ENCODE measurements at places on chromosomes 16 and 17.

GRCh38 chr16:555528-556473 is 4.4 kb upstream of the PRR35 start:
- DNase-seq = no peak

DNA sequence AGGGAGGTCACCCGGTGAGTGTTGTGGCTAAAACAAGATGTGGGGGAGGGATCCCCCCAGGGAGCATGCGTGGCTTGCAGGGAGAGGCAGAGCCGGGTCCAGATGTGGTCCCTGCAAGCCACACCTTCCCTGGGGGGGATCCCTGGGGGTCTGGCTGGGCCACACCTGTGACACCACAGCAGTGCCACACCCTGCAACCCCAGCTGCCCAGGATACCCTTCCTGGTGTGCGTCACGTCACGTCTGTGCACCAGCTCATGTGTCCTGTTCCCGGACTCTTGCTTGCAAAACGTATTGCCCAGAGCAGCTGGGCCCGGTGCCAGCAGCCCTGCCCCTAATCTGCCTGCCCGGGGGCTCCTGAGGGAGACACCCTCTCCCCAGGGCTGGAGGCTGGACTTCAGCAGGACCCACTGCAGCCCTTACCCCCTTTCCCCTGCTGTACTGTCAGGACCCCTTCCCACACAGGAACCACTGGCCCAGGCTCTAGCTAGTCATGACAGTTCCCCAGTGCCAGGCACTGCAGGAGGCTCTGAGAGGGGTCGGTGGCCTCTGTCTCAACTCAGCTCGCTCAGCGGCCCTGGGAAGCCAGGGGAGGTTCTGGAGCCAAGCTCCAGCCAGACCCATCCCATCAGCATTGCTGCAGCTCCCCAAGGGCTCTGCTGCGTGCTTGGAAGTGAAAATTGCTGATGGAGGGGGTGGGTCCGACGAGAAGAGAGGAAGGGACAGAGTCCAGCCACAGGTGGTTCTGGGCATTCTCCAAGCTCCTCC is 25.8 kb upstream of the ACSF3 start:
- no peak for DNase-seq

GRCh38 chr17:28381141-28381825 is 9.8 kb downstream of the SARM1 start:
- no peak for DNase-seq

GRCh38 chr16:500709-501108 is 26.8 kb upstream of the CAPN15 start:
- DNase-seq = no peak

DNA sequence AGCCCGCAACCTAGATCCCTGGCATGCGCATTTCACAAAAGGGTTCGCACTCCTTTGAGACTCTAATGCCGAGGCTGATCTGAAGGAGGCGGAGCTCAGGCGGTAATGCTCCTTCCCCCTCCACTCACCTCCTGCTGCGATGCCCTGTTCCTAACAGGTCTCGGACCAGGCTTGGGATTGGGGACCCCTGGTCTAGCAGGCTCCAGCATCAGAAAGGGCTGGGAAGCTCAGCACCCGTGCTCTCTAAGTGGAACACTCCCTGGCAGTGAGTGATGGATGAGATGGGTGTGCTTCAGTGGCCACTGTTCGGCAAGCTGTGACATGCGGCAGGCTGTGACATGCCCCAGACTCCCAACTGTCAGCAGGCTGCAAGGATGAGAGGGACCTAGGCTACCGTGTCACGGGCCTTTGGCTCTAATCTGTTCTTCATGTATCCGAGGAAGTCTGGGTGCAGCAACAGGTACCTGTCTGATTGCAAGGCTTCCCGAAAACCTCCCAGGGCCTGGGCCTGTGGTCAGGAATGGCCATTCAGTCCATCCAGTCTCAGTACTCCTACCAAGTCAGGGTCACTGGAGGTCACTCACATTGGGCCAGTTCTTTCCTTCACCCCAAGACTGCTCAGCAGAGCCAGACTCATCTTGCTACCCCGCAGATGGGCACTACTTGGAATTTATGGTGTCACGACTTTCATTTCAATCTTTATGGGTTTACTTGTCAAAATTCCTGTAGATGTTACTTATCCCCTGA is 1.3 kb upstream of the ST6GALNAC2 start:
- no peak for DNase-seq

GRCh38 chr17:50188921-50189549 is 12.4 kb downstream of the COL1A1 start:
- DNase-seq = no peak

GRCh38 chr17:13885550-13885949 is 183.8 kb upstream of the COX10 start:
- no peak for DNase-seq

GRCh38 chr17:77723071-77723908 is 235.2 kb upstream of the TNRC6C start:
- DNase-seq = no peak

DNA sequence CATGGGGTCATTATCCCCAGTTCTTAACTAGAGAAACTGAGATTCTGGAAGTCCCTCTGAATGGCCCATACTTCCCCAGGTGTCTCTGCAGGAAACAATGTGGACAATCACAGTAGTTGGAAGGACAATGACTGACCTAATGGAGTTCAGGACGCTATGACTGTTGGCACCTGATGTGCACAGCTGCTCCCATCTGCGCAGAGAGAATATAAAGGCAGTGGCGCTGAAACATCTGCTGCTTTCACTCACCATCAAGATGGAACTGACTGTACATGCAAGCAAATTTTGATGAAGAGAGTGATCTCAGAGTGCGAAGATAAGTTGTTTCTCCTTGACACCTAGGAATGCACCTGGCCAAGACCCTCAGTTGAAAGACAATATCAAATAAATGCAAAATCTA is 395.7 kb upstream of the ASIC2 start:
- DNase-seq = no peak

DNA sequence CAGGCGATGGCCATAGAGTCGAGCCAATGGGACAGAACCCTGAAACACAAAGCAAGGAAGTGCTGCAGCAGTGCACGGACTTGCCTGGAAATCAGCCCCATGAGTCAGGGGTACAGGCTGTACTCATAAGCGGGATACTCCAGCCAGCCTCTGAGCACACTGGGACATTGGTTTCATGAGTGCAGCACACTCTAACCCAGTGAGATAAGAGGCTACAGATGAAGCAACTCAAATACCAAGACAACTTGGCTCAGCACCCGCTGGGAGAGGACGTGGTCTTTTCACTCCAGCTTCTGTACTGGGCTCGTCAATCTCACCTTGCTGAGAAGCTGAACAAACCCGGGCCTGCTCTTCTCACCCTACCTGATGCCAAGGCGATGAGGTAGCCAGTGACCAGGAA is 98.2 kb downstream of the AXIN2 start:
- no peak for DNase-seq

- no peak for DNase-seq
These were observed 557 bp upstream of the LUC7L start for GRCh38 chr16:229731-230281.

DNA sequence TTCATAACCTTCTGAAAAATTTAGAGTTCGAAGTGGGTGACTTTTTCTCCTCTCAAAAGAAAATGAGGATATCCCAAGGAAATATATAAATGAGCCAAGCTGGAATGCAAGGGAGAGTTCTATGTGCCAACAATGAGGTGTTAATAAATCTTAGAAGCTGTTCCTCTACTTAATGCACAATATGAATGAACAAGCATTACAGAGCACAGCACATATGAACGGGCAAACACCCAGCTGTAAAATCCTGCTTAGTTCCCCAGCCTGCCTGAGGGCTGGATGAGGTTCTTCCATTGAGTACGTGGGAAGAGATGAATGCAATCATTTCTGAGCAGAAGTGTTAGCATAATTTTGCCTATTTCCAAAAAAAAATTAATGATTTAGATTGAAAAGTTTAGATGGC is 58.1 kb downstream of the WDR59 start:
- no peak for DNase-seq

- DNase-seq = no peak
These were observed 1.8 kb downstream of the NLRP1 start for GRCh38 chr17:5582209-5583185.

DNA sequence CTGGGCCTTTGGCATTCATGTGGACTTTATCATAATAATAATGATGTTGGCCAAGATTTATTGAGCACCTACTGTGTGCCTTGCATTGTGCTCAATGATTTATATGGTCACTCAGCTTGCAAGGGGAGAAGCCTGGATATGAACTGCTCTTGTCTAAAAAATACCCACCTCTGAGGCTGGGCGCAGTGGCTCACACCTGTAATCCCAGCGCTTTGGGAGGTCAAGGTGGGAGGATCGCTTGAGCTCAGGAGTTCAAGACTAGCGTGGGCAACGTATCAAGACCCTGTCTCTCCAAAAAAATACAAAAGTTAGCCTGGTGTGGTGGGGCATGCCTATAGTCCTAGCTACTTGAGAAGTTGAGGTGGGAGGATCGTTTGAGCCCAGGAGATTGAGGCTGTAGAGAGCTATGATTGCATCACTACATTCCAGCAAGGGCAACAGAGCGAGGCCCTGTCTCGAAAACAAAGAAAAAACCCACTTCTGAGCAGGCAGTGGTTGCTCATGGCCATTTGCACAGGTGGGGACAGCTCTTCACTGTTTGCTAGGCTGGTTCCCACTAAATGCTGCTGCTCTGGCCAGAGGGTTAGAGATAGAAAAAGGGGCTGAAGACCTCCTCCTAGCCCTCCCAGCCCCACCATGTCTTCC is 4.3 kb upstream of the ADGRG1 start:
- no peak for DNase-seq

DNA sequence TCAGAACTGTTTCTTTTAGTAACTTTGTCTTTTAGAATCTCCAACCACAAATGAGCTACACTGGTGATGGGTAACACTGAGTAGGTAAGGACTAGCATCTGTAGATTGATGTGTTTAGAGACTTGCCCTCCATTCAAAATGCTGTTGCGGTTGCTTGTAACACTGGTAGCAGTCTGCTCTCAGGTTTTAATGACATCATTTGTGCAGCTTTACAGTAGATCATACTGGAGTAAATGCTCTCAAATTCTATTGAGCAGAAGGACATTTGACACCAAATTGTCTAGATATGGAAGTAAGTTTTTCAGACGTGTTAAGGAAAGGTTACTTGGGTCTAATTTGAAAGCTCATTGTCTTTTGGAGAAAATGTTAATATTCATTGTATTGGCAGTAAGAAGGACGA is 98.8 kb downstream of the NLK start:
- DNase-seq = no peak

Data from fibroblast of skin of left biceps (primary cell).